ENCODE measurements at places on chromosomes 6 and 20. TPM values are rescaled to one million over a fixed set of nuclear protein-coding genes. Genes with fewer than 3 reads are reported as not detected.
A peak's percentile ranks its signal among the peaks of the same experiment; 100 is the strongest.

Gene CCN6
- not detected for total RNA-seq

Gene EYA2
- total RNA-seq, result 0.51 TPM

Gene INSM1
- total RNA-seq, result 3.8 TPM

Gene CASS4
- total RNA-seq, result 1.6 TPM

Gene ADGRB3
- total RNA-seq, result 0.09 TPM

Gene RAET1L
- total RNA-seq, result not detected

Gene TRIM31
- total RNA-seq, result 0.19 TPM

Gene RBPJL
- total RNA-seq, result 591 TPM

Gene CTAGE9
- not detected for total RNA-seq

Gene GSTA1
- total RNA-seq, result 42.3 TPM

DNA sequence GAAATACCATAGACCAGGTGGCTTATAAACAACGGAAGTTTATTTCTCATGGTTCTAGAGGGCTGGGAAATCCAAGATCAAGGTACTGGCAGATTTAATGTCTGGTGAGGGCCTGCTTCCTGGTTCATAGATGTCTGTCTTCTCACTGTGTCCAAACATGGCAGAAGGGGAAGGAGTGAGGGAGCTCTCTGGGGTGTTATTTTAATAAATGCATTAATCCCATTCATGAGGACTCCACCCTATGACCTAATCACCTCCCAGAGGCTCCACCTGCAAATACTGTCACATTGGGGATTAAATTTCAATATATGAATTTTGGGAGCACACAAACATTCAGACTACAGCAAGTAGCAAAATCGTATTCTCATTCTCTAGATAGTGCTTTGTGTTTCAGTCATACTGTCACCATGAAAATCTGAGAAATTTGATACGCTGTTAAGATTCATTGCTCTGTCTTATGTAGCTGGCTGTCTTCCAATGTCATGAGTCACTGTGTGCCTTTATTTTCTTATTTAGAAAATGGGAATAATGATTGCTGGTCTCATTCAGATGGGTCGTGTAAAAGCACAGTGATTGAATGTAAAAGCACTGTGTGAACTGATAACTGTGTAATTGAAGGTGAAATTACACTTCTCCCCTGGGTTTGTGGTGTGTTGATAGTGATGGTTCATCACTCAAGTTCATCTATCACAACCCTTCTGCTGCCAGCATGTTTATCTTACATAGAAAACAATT is 8.9 kb upstream of the ERVFRD-1 start:
- no peak for DNase-seq

- no peak for DNase-seq
These were observed 4.8 kb downstream of the FBXO30 start for GRCh38 chr6:145809785-145810184.

- DNase-seq, result no peak
These were observed 847 bp upstream of the CD93 start for GRCh38 chr20:23086931-23087411.

DNA sequence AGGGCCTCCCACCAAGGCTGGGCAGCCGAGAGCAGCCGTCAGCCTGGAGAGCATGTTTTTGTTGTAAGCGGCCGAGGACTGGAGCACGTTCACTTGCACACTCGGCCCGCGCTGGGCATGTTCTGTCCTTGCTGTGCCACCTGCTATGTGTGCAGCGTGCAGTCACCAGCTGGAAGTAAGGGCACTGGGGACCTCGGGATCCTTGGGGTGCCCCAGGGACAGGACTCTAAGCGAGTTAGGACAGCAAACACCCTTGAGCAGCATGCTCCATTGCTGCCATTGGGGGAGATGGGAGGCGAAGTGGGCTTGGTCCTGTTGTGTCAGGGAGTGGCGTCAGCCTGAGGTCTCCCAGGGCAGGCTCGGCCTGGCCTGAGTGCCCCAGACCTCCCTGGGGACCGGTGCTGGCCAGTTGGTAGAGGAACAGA is 18.6 kb downstream of the DYNLT1 start:
- DNase-seq, result no peak

DNA sequence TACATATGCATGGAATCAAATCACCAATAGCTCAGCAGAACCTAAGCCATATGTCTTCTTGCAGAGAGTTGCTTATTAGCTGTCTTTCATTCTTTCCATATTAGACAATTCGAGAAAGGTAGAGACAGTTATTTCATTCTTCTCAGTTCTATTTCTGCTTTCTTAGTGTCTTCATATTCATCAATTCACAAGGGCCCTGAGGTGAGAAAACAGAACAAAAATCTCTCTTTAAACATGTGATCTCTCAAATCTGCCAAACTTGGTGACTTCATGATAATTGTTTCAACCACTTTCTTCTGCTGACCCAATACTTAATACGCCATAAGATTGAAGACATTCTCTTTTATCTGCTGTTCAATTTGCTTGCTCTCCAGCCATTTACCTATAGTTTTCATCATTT is 229.7 kb upstream of the MARCKS start:
- no peak for DNase-seq

DNA sequence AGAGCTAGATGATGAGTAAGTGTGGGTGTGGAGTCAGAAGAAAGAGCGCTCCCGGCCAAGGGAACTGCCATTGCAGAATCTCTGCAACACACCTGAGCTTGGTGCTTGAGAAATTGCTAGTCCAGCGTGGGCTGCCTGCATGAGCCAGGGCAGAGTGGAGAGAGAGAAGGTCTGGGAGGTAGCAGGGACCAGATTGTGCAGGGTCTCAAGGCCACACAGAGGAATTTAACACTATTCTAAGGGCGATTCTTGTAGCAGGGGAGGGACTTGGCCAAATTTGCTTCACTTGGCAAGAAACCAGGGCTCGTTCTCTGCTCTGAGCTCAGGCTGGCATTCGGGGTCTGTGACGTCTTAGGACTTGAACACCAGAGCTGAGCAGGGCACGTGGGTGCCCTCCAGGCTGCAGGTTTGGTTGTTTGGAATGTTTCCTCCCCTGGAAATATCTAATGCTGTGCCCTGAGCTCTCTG is 53.5 kb downstream of the BCAS4 start:
- DNase-seq, result peak; percentile 22

DNA sequence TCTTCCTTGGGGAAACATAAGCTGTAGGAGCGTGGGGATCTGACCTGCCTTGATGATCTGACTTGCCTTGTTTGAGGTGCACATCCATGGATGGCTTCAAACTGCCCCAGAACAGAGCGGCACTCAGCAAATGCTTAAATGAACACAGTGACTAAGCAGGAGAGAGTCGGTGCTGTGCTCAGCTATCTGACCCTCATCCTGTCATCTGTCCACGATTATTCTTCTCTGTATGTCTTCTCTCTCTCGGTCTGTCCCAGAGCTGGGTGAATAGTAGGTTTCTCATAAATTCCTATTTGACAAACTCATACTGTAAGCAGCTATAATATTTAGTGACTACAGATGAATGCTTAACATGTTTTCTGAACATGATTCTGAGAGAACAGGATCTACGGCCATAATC is 37.3 kb downstream of the TRAM2 start:
- no peak for DNase-seq

GRCh38 chr20:43909720-43910119 is 4.9 kb upstream of the TOX2 start:
- no peak for DNase-seq

- DNase-seq, result no peak
These were observed 80.0 kb upstream of the ARG1 start for GRCh38 chr6:131492932-131493573.

- DNase-seq, result no peak
These were observed 64.5 kb downstream of the BFSP1 start for GRCh38 chr20:17466641-17467040.

GRCh38 chr20:33602826-33603590 is 59.1 kb upstream of the C20orf144 start:
- no peak for DNase-seq

DNA sequence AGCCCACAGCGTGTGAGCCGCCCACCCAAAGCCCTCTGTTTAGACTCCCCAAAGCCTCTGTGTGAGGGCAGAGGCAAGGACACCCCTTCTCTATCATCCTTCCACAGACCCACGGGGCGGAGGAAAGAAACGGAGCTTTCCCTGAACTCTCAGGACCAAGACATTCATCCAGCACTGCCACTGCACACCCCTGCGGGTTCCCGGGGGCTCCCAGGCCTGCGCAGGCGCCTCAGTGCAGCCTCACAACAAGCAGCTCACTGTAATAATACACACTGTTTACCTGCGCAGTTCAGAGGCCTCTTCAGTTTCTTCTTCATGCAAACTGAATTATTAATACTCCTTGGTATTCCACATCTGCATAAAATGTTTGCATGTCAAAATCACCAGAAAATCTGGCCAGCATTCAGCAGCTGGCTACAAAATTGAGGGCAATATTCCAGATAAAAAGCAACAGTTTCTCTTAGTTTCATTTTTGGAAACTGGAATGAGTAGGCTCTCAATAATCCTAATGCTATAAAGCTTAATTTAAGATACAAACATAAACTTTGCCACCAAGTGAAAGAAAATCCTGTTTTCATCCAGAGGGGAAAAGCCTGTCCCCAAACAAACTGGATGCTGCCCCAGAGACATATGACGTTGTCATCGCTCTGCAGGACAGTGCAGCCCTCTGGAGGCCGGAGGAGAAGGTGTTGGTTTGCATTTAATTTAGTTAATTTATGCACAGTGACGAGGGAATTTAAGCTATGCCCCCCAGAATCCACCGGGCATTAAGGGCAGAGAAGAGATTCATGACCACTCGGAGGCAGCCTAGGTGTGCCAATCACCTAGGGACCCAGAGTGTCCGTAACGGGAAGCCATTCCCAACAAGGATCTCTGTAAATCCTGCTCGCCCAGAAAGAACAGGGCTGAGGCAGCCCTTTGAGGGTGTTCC is 45.3 kb downstream of the NINL start:
- no peak for DNase-seq

GRCh38 chr20:45058168-45058850 is 42.6 kb downstream of the KCNS1 start:
- DNase-seq, result no peak

GRCh38 chr6:169048185-169048864 is 205.3 kb downstream of the THBS2 start:
- DNase-seq, result no peak

- no peak for DNase-seq
These were observed 204.0 kb downstream of the TSHZ2 start for GRCh38 chr20:53176134-53176533.

GRCh38 chr6:41306187-41306854 is 19.8 kb upstream of the TREM1 start:
- DNase-seq, result no peak

- DNase-seq, result no peak
These were observed 263.9 kb upstream of the JARID2 start for GRCh38 chr6:14981960-14982359.

GRCh38 chr6:31049518-31049917 is 39.2 kb downstream of the MUC22 start:
- no peak for DNase-seq

GRCh38 chr6:108714766-108715414 is 133.3 kb upstream of the ARMC2 start:
- no peak for DNase-seq
